ENCODE measurements at places on chromosomes 5 and 9.

- DNase-seq: no peak
Observed at GRCh38 chr5:84260140-84260539, 124.5 kb downstream of the EDIL3 start.

DNA sequence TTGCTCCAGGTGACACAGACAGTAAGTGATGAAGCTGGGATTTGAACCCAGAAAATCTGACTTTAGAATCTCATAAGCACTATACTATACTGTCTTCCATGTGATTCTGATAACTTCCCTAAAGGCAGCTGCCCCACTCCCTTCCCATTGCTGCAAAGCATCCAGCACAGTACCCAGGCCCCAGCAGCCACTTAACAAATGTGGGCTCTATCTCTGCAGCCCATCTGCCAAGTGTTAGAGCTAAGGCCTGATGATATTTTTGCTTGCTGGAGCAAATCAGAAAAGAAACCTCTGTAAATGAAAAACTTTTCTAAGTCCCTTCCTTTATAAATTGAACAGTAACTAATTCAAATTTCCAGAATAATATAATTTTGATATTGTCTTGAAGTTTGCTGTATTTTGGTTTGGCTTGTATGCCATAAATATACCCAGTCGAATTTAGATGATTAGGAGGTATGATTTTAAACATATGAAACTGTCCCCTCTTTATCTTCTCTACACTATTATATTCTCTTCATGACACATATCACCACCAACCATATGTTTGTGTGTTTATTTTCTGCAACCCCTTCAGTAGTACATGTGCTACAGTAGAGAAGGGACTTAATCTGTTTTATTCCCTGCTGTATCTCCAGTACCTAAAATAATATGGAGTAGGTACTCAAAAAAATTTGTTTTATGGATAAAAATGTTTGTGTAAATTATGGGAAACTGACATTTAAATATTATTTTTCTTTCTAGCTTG lies 63.8 kb downstream of the SMIM15 start:
- DNase-seq: no peak

DNA sequence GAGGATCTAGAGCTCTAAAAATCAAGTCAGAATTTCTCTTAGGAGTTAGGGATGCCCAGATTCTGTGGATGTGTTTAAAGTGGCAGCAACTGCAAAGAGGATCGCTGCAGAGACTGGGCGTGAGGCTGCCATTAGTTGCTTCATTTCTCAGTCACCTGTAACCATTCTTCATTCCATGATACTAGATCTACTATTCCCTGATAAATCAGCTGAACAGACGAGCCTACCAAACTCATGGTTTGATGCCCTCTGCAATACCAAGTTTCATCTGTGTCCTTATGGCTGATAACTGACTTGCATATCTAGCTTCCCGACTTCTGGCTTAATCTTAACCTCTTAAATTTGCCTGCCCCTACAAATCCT lies 33.3 kb downstream of the UBE2R2 start:
- no peak for DNase-seq

GRCh38 chr5:62585751-62586150 lies 7.1 kb downstream of the LRRC70 start:
- DNase-seq: no peak

DNA sequence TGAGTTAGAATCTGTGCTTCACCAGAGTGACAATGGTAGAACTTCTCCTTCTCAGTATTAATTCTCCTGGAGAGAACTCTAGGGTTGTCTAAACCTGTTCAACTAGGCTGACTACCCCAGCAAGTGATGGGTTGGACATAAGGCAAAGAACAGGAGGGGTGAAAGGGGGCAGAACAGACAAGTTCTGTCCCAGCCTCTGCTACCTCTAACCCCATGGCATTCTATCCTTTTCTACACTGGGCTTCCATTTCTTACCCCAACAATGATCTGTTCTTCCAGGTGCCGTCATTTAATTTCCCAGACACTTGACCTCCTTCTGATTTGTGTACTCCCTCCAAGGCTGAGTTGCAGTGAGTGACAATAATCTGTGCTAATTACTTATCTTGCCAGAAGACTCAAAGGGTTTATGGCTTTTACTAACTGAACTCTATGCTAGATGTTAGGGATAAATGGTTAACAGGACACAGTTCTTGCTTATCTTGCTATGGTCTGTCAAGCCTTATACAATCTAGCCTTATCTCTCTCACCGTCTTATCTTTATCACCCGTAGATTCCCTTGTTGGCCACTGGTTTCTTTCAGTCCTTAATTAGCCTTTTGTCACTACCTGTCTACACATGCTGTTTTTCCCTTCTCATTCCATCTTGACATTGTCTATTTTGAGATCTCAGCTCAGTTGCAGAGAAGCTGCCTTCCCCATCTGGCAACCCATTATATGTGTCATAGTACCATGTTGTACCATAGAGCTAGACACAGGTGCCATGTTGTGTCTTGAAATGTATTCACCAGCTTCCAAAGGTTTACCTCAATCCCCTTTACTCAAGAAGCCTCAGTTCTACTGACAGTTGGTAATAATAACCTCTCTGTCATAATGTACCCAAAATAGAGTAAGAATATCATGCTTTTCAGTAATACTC lies 10.0 kb upstream of the MATR3 start:
- DNase-seq: no peak

DNA sequence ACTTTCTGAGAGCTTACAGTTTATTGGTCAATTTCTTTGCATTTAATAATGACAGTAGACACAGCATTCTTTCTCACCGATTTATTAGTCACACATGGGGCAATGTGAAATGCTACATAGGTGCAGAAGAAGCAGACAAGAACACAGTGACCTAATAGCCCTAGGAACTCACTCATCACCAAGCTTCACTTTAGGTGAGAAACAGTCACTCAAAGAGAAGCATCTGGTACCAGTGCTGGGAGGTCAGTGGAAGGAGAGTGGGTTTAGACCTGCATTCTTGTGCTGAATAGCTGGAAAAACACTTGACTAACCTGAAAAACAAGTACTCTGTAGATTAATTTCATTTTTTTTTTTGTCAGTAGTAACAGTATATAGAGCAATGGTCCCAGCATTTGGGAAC lies 179.6 kb downstream of the GRIA1 start:
- no peak for DNase-seq

DNA sequence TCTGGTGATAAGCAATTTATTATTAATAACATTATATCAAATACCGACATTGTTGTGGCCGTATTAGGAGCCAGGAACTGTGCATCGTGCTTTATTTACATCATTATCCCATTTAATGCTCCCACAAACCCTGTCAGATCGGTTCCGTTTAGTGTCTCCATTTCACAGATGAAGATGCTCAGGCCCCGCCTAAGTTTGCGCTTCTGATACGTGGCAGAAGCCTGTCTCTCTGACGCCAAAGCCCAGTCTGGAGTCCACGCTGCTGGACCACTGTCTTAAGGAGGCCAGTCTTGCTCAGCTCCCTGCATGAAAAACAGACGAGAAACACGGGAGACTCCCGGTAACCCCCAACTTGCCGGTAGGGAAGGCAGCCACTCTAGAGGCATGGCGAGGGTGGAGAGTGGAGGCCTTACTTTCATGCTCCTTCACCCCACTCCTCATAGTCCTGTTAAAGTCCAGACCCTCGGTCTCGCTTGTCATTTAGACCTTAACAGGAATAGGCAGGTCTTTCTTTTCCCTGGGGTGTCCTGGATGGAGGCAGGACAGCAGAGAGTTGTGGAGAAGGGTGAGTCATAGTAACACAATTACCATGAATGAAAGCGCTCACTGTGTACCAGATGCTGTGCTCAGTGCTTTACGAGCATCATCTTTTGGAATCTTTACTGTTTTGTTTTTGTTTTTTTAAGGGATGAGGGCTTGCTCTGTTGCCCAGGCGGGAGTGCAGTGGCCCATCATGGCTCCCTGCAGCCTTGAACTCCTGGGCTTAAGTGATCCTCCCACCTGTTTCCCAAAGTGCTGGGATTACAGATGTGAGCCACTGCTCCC lies 872 bp downstream of the TXNDC15 start:
- DNase-seq: peak; percentile 52

DNA sequence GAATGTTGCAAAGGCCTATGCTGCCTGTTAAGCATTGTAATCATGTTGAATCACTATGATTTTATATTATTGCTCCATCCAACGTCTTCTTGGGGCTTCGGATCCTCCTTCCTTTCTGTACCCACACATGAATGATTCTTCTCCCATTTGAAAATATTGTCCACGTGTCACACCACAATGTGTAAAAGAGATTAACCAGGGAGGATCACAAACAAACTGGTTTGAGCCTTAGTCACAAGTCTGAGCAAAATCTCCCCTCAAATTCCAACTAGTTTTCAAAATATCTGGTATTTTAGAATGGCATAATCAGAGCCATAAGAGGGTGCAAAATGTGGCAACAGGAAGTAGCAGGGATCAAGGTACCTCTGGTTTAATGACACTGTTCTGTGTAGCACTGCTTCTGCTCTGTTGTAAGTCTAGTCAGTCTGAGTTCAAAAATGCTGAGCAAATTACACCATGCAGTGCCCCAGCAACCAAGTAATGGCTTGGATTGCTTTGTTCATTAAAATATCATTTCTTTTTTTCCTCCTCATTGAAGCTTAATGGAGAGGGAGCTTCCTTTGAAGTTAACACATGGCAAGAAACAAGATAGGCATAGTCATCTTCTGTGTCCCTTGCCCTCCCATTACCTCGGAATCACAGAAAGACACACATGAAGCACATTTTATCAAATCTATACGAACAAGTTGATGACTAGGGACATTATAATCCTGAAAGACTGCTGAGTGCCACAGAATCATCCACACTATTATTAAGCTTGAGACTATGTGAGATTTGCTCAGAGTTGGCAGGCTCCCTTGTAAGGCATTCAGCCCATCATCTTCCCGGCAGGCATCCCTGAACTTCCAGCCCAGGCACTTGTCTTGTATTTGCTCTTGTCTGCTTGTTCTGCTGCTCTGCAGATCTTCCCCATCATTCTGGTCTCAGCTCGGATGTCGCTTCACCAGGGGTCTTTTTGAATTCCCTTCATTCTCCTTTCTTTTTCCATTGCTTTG lies 102.0 kb upstream of the PRLR start:
- no peak for DNase-seq

DNA sequence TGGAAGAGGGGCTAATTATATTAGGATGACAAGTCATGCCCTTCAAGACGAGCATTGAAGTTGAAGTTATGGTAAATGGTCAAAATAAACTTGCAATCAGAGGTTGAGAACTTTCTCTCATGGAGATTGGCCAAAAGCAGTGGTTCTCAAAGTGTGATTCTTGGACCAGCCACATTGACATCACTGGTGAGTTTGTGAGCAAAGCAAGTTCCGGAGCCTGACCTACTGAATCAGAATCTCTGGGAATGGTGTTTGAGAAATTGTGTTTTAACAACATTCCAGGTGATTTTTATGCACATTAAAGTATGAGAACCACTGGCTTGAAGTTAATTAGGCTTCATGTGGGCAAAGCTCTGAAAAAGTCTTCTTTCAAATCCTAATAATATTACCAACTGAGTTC lies 403.5 kb downstream of the ZSWIM6 start:
- DNase-seq: no peak

DNA sequence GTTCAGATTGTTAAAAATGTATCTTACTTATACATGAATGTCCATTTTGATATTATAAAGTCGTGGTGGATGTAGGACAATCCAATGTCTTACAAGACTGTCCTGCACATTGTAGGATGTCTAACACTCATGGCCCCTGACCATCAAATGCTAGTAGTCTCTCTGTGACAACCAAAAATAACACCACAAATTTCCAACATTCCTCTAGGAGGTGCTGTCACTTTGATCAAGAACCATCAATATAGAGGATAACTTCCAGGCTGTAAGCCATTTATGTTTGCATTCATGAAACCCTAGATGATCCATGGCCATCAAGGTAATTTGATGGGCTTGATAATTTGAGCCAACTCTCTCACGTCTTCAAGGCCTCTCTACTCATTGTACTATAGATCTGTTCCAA lies 20.5 kb upstream of the ZFR start:
- no peak for DNase-seq

GRCh38 chr5:179927824-179928223 lies 20.1 kb upstream of the TBC1D9B start:
- no peak for DNase-seq

GRCh38 chr5:54897001-54897400 lies 88.4 kb downstream of the ESM1 start:
- no peak for DNase-seq

GRCh38 chr5:15510831-15511230 lies 10.9 kb downstream of the FBXL7 start:
- no peak for DNase-seq

DNA sequence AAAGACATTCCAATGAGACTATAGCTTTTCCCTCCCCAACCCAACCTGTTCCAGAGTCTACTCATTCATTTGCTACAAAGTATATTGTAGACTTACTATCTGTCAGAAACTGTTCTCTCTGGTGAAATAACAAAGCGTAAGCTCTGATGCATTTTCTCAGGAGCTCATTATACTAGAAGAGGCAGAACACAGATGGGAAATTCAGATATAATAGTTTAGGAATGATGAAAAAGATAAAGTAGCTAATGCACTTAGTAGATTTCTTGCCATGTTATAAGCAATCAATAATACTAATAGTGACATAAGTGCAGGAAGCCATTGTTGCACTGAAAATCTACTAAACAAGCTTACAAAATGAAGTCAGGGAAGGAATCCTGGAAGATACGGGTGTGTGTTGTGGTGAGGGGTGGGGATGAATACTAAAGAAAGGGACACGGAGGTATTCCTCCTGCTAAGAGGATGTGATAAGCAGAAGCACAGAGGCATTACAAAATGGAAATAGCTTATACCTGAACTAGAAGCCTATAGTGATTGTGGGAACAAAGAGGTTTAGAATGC lies 78.2 kb downstream of the HCN1 start:
- DNase-seq: no peak

- DNase-seq: no peak
Observed at GRCh38 chr5:73906277-73906676, 280.3 kb downstream of the ARHGEF28 start.

DNA sequence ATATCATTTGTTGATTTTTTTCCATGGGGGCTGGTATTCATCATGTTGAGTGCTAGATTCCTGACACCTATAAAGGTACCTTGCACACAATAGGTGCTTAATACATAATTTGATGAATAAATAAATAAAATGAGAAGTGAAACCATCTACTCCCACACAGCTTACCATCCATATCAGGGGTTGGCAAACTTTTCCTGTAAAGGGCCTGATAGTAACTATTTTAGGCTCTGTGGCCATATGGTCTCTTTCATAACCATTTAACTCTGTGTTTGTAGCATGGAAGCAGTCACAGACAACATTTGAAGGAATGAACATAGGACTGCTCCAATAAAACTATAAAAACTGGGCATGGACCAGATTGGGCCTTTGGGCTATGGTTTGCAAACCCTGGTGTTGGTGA lies 100.3 kb downstream of the GCNT1 start:
- DNase-seq: no peak

DNA sequence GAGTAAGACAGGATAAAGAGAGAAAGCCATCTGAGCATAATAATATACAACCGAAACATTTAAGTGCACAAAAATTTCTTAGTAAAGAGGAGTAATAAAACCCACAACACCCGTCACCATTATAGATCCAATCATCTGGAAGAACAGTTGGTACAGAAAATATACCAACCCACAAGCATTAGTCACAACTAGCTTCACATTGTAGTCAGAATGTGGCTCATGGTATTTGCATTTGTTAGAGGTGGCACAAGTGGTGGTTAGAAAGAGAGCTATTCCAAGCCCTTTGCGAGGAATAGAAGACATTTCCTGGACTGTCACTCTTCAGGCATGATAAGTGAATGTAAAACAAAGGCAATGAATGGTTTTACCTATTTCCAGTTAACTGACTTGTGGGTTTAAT lies 677.5 kb upstream of the ST8SIA4 start:
- no peak for DNase-seq

Measured in activated CD4-positive, alpha-beta memory T cell treated with anti-CD3 and anti-CD28 coated beads, Interleukin-2, amount 10 ng/mL, durations not matched to agents 7 days and 5 days (primary cell).